ENCODE measurements at places on chromosomes 2 and 18.

GRCh38 chr2:40201425-40201824 lies 250.5 kb downstream of the SLC8A1 start:
- no peak for DNase-seq

GRCh38 chr2:179349670-179350303 lies 85.2 kb upstream of the SESTD1 start:
- no peak for DNase-seq

DNA sequence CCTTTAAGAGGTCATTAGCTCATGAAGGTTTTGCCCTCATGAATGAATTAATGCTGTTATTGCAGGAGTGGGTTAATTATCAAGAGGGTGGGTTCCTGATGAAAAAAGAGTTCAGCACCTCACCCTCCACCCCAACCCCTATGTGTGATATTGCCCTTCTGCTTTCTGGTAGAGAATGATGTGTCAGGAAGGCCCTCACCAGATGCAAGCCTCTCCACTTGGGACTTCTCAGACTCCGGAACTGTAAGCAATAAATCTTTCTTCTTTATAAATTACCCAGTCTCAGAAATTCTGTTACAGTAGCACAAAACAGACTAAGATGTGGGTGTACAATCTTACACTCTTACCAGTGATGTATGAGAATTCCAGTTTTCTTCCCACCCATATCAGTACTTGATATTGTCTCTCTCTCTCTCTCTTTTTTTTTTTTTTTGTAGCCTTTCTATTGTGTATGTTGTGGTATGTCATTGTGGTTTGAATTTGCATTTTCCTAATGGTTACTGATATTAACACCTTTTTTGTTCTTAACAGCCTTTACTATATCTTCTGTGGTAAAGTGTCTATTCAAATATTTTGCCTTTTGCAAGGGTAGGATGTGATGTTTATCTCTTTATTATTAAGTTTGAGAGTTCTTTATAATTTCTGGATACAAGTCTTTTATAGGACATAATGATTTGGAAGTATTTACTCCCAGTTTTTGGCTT lies 10.4 kb upstream of the MAP2 start:
- DNase-seq: no peak

DNA sequence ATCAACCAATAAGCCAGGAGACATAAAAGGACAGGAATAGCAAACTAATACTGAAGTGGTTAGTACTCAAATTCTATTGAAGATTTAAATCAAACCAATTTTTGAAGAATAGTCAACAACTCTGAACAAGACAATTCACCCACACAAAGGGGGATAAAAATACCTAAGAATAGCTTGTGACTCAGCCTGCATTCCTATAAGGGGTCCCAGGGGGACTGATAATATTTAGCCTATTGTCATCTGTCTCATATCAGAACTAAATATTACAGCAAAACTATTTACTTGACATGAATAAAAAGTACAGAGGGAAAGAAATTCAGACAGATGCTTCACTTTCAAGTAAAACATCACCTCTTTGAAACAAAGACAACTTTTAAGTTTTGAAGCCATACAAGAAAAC lies 7.7 kb downstream of the ITSN2 start:
- no peak for DNase-seq

- DNase-seq: no peak
These were observed 271.5 kb downstream of the EXOC6B start for GRCh38 chr2:72554381-72554780.

DNA sequence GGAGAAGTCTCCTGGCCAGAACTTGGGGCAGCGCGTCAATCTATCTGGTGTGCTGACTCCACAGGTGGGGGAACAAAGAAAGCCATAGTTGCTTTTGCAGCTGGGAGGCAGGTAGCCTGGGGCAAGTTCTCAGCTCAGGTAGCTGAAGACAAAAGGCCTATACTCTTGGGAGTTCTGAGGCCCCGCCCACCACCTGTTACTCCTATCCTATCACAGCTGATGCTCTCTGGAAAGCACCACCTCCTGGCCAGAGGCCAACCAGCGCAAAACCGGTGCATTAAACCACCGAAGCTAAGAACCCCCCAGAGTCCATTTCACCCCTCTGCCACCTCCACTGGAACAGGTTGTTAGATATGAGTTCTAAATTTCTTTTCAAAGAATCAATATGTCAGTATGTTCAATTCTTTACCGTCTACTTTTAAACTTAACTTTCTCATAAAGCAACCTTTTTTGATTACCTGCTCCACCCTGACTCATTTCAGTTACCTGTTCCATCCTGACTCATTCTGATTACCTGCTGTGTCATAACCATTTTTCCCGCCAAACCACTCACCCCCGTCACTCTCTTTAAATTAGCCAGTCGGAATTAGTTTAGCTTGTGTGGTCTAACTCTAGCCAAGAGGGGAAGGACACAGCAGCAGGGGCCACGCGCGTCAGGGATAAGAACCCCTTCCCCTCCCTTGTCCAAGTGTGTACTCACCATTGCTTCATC lies 43.4 kb downstream of the UPP2 start:
- DNase-seq: no peak

Measured in activated T-cell treated with anti-CD3 and anti-CD28 coated beads, Interleukin-2, amount 50 U/mL, for 4 hours (primary cell).